ENCODE measurements at places on chromosomes 4 and X.

DNA sequence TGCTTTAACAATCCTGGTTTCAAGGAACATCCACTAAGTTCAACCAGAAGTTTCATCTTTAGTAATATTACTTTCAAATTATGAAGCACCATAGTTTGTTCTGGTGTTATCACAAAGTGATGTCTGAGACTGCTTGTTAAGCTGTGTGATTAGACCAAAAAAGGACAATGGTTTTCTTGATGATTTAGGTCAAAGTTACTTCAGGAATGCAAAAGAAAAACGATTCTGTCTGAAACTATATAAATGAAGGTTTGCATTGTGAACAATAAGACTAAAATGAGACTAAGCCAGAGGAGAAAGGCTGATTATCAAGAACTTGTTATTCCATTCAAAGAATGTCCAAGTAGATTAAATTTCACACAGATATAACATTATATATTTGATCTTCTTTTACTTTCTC is 122.4 kb upstream of the ETNPPL start:
- no peak for DNase-seq

GRCh38 chr4:183840311-183840710 is 64.8 kb upstream of the STOX2 start:
- DNase-seq, result peak; percentile 67

DNA sequence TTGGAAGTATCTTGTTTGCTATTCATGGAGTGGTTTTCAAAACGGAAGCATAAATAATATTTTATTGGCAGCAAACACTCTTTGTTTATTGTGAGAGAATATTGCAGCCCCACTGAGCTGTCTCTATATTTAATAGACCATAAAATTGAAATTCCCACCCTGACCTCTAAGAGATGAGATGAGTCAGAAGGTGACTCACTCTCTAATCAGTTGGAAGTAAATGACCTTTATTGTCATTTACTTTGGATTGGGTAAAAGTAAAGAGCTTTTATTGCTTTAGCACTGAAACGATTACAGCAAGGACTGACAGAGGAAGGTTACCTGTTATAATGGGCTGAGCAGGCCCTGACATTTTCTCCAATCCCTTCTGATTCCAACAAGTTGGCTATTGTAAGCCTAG is 55.0 kb downstream of the SYTL5 start:
- no peak for DNase-seq

DNA sequence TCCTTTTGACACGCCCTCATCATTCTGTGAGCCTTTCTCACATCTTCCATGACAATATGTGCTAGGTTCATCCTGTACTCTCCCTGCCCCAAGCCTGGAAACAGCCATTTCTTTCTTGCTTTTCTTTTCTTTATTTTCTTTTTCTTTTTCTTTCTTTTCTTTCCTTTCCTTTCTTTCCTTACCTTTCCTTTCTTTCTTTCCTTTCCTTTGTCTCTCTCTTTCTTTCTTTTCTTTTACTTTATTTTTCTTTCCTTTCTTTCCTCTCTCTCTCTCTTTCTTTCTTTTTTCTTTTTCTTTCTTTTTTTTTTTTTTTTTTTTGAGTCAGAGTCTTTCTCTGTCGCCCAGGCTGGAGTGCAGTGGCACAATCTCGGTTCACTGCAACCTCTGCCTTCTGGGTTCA is 14.6 kb downstream of the PPP1R3F start:
- no peak for DNase-seq

- DNase-seq, result no peak
Measured at GRCh38 chr4:183411291-183411861, 33.1 kb upstream of the CDKN2AIP start.
